ENCODE measurements at places on chromosomes 16 and 17. TPM values are rescaled to one million over a fixed set of nuclear protein-coding genes. Genes with fewer than 3 reads are reported as not detected.

NPIPA8 gene
- total RNA-seq, result 0.98 TPM

KCTD13 gene
- total RNA-seq, result 10.8 TPM

CACNA1G gene
- 4.9 TPM for total RNA-seq

TMEM235 gene
- total RNA-seq, result not detected

MAPT gene
- total RNA-seq, result 2.4 TPM

C16orf74 gene
- total RNA-seq, result 7.3 TPM

ADGRG1 gene
- 1.3 TPM for total RNA-seq

DNA sequence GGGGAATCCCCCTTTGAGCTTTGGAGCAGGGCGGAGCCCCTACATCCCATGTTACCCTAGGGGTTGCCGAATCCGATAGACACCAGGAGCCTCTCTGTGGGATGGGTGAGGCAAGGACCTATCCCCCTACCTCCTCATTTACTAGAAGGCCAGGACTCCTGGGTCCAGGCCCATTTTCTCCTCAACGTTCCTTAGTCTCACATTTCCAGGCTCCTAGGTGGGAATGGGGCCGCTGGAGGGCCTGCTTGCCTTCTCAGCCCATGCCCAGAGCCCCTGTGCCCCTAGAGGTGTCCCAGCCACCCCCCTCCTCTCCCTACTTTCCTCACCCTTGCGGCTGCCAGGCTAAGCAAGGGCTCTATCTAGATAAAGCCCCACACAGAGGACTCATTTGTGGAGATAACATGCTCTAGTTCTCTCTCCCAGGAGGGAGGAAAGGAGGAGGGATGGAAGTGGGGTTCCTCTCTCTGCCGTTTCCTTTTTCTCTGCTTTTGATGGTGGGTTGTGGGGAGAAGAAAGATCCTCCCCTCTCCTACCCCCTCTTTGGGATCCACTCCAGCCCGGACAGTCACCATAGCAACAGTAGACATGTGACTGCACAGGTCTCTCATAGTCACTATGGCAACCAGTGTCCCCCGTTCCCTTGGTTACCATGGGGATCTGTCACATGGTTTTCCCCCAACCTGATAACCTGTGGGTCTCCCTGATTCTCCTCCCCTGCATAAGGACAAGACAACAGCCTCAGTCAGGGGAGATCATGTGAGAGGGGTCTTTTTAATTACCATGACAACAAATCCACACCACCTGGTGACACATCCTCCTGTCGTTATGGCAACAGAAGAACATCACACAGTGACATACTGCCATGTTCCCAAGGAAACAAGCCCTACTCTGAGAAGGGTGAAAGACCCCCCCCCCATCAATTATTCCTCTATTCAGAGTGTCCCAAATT is 5.2 kb downstream of the CACNA1G start:
- no peak overlapping the region for H3K4me3 ChIP-seq
- peaks cover 27% of the 10 kb centered on the region for H3K27me3 ChIP-seq
- H3K4me1 ChIP-seq, result peaks cover 32% of the 10 kb centered on the region
- no peak for DNase-seq
- H3K27ac ChIP-seq, result no peak overlapping the region
- H3K36me3 ChIP-seq, result no peaks in the 10 kb centered on the region

DNA sequence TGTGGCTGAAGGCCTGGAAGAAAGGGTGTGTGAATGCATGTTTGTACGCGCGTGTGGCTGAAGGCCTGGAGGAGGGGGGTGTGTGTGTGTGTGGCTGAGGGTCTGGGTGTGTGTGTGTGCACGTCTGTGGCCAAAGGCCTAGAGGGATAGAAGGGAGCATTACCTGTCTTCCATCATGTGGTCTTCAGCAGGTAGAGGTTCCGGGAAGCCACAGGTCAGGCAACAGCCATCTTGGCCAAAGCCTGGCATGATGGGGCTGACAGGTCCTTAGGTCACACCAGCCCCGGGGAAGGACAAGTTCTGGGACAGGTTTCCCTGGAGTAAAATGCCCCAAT is 5.2 kb downstream of the LITAFD start:
- H3K36me3 ChIP-seq, result peaks cover 16% of the 10 kb centered on the region
- no peaks in the 10 kb centered on the region for H3K27me3 ChIP-seq
- no peak overlapping the region for H3K27ac ChIP-seq
- no peak for DNase-seq
- H3K4me1 ChIP-seq, result peaks cover 6% of the 10 kb centered on the region
- no peak overlapping the region for H3K4me3 ChIP-seq

DNA sequence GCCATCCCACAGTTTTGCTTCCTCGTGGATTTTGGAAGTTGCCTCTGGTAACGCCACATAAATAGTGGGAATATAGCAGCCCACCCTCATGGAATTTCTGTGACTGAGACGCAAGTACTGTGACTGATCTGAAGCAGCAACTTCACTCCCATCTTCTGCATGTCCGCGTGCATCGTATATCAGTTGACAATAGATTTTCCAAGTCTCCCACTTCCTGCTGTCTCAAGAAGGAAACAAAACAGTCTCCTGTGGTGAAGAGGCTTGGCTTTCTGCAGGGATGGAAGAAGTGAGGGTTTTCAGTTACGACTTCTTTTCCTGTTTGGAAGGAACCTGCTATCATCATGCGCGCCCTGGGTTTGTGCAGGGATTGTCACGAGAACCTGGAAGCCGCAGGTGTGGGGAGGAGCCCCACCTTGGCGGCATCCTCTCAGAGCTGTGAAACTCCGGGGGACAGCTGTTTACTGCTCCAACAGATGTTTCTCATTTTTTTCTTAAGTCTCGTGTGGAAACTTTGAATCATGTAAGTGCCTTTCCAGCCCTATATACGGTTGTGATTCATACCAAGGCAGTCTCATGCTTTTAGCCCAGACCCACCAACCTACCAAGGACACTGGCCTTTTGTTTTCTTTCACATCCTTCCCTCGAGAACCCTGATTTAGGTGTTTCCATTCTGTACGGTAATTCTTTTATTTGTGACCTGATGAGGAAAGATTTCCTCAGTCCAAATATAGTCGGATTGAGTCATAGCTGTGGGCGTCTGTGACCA is 57.5 kb downstream of the WIPI1 start:
- no peaks in the 10 kb centered on the region for H3K4me1 ChIP-seq
- no peak overlapping the region for H3K4me3 ChIP-seq
- H3K27ac ChIP-seq, result no peak overlapping the region
- H3K36me3 ChIP-seq, result no peaks in the 10 kb centered on the region
- DNase-seq, result peak; percentile 41
- H3K27me3 ChIP-seq, result no peaks in the 10 kb centered on the region

GRCh38 chr17:4591529-4591928 is 7.2 kb downstream of the SMTNL2 start:
- H3K4me1 ChIP-seq, result no peaks in the 10 kb centered on the region
- no peak for DNase-seq
- H3K36me3 ChIP-seq, result no peaks in the 10 kb centered on the region
- H3K27ac ChIP-seq, result no peak overlapping the region
- H3K4me3 ChIP-seq, result no peak overlapping the region

GRCh38 chr17:63688396-63689020 is 11.4 kb downstream of the LIMD2 start:
- H3K4me1 ChIP-seq, result no peaks in the 10 kb centered on the region
- H3K27ac ChIP-seq, result no peak overlapping the region
- DNase-seq, result no peak
- peaks cover 4% of the 10 kb centered on the region for H3K36me3 ChIP-seq
- no peak overlapping the region for H3K4me3 ChIP-seq
- no peaks in the 10 kb centered on the region for H3K27me3 ChIP-seq

DNA sequence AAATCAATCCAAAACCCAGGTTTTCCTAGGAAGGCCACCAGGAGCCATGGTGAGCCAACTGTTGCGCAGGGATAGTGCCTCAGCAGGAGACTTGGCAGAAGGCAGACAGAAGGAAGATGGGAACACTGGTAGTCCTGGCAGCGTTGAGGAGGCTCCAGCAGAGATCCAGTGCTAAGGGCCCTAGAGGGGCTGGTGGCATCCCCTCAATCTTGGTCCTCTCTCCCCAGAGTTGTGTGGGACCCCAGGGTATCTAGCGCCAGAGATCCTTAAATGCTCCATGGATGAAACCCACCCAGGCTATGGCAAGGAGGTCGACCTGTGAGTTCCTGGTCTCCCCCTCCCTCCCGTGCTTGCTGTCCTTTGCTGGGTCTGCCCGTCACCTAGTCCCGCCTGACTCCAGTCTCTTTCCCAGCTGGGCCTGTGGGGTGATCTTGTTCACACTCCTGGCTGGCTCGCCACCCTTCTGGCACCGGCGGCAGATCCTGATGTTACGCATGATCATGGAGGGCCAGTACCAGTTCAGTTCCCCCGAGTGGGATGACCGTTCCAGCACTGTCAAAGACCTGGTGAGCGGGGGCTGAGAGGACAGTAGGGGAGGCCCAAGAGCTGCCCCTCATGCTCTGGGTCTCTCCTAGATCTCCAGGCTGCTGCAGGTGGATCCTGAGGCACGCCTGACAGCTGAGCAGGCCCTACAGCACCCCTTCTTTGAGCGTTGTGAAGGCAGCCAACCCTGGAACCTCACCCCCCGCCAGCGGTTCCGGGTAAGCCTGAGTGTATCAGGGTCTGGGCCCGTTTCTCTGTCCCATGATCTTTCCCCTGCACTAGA is 5.7 kb downstream of the CFAP119 start:
- no peak for DNase-seq
- peaks cover 13% of the 10 kb centered on the region for H3K36me3 ChIP-seq
- no peaks in the 10 kb centered on the region for H3K4me1 ChIP-seq
- no peak overlapping the region for H3K27ac ChIP-seq

GRCh38 chr17:62804025-62804424 is 4.1 kb downstream of the MARCHF10 start:
- no peaks in the 10 kb centered on the region for H3K27me3 ChIP-seq
- no peaks in the 10 kb centered on the region for H3K36me3 ChIP-seq
- DNase-seq, result no peak
- no peak overlapping the region for H3K4me3 ChIP-seq
- H3K4me1 ChIP-seq, result 0 out of 2 replicates have a peak, but pooled peaks cover 3% of the 10 kb centered on the region

- H3K27ac ChIP-seq, result peak overlapping the region; percentile 90
- no peaks in the 10 kb centered on the region for H3K36me3 ChIP-seq
- DNase-seq, result peak; percentile 89
- no peak overlapping the region for H3K4me3 ChIP-seq
- peaks cover 38% of the 10 kb centered on the region for H3K4me1 ChIP-seq
These were observed 21.0 kb downstream of the VASN start for GRCh38 chr16:4392382-4393239.

DNA sequence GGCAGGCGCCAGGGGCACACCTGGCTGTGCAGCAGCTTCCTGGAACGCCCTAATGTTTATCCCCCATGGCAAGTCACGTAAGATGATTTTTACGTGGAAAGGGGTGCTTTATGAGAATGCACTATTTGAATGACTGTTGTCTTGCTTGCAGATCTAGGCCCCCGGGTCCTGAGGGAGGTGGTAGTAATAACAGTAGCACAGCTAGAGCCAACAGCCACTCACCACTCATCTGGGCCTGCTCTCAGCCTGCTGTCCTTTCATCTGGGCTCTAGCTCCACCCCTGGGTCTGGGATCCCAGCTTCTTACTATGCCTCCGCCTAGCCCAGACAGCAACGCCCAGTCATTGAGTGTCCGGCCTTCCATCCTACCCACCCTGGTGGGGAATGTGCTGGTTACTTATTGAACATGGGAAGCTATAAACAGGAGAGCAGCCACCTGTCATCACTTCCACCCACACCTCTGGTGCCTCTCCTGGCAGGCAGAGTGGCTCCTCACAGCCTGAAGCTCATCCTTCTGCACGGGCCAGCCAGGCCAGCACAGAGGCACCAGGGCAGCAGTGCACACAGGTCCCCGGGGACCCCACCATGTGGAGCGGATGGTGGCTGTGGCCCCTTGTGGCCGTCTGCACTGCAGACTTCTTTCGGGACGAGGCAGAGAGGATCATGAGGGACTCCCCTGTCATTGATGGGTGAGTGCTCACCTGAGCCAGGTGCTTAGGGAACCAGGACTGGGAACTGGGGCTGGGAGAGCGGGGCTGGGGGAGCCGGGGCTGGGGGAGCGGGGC is 16.6 kb downstream of the DPEP1 start:
- H3K27ac ChIP-seq, result no peak overlapping the region
- peaks cover 12% of the 10 kb centered on the region for H3K4me1 ChIP-seq

- peaks cover 7% of the 10 kb centered on the region for H3K4me1 ChIP-seq
- peak; percentile 73 for DNase-seq
- no peaks in the 10 kb centered on the region for H3K36me3 ChIP-seq
- no peaks in the 10 kb centered on the region for H3K27me3 ChIP-seq
- H3K27ac ChIP-seq, result no peak overlapping the region
- H3K4me3 ChIP-seq, result no peak overlapping the region
These were observed 34.7 kb downstream of the MYO15A start for GRCh38 chr17:18143044-18143936.

DNA sequence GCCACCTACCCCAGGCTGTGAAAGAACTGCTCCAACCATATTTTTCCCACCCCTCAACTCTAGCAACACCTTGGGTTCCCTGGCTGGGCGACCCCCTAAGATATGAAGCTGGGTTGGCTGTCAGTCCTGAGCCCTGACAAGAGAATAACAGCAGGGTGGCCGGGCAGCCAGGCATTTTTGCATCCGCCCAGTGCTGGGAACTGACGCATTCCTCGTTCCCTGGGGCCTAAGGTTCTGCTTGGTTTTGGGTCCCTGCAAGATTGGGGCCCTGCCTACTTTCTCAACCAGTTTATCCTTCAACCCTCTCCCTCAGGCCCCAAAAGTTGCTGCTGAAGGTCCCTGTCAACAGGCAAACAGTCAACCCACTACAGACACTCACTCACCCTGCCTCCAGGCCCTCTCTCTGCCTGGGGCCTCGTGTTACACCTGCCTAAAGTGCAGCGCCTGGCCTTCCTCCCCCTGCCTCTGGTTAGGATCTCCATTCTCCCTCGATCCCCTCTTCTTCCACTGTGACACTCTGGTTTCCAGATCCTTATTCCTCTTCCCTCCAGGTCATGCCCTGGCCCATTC is 151.5 kb downstream of the STX8 start:
- peaks cover 7% of the 10 kb centered on the region for H3K4me1 ChIP-seq
- H3K36me3 ChIP-seq, result no peaks in the 10 kb centered on the region
- H3K27ac ChIP-seq, result peak overlapping the region; percentile 41
- DNase-seq, result peak; percentile 53
- H3K4me3 ChIP-seq, result no peak overlapping the region
- H3K27me3 ChIP-seq, result no peaks in the 10 kb centered on the region

DNA sequence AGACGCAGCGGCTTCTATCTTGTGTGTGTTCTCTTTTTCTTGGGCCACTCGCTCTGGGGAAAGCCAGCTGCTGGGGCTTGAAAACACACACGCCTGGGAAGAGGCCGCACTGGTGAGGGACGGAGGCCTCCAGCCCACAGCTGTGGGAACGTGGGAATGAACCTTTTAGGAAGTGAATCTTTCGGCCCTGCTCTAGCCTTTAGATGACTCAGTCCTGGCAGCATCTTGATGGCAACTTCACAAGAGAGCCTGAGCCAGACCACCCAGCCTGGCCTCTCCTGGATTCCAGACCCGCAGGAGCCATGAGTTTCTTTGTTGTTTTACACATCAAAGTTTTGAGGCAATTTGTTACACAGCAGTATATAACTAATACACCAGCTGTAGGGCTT is 2.2 kb upstream of the PDPK1 start:
- no peak for DNase-seq
- H3K4me3 ChIP-seq, result no peak overlapping the region
- H3K36me3 ChIP-seq, result no peaks in the 10 kb centered on the region

- H3K36me3 ChIP-seq, result peaks cover 4% of the 10 kb centered on the region
- no peak overlapping the region for H3K27ac ChIP-seq
- DNase-seq, result no peak
- H3K27me3 ChIP-seq, result no peaks in the 10 kb centered on the region
- no peak overlapping the region for H3K4me3 ChIP-seq
These were observed 9.6 kb downstream of the STX8 start for GRCh38 chr17:9566067-9566466.
